ENCODE measurements at places on chromosomes 6 and 20.

DNA sequence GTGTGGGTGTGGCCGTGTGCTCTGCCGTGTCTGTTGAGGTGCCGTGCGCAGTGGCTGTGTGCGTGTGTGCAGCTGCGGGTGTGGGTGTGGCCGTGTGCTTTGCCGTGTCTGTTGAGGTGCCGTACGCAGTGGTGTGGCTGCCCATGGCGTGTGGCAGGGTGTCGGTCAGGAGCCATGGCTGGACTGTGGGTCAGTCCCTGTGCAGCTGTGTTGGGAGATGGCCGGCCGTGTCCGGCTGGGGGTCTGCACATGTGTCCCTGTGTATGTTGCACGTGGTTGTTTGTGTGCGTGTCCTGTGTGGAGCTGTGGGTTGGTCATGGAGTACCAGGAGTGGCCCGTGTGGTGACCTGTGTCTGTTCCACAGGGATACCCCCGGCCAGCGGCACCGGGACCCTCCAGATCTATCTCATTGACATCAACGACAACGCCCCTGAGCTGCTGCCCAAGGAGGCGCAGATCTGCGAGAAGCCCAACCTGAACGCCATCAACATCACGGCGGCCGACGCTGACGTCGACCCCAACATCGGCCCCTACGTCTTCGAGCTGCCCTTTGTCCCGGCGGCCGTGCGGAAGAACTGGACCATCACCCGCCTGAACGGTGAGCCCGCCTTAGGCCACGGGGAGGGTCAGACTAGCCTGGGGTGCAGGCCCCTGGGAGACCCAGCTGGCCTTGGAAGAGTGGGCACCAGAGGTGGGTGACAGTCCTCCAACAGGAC lies 137.7 kb downstream of the TAF4 start:
- DNase-seq: no peak

DNA sequence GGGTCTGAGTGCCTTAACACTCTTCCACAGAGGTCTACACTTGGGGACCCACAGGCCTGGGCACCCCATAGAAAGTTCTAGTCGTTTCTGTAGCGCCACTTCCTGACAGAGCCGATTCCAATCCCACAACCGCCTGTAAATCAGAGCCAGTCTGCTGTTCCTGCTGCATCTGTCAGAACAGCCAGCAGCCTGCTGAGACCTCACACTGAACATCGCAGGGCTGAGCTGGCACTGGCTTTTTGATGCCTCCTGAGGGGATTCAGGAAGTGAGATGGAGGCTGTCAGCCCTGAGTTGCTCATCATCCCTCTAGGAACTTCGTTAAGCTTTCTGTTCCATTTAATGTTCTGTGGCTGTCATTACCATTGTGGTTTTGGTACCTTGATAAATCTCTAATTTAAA lies 48.9 kb downstream of the DCBLD1 start:
- no peak for DNase-seq

- no peak for DNase-seq
These were observed 710 bp upstream of the ZNF343 start for GRCh38 chr20:2509468-2509781.

- DNase-seq: no peak
These were observed 283.6 kb downstream of the QKI start for GRCh38 chr6:163698086-163698485.

DNA sequence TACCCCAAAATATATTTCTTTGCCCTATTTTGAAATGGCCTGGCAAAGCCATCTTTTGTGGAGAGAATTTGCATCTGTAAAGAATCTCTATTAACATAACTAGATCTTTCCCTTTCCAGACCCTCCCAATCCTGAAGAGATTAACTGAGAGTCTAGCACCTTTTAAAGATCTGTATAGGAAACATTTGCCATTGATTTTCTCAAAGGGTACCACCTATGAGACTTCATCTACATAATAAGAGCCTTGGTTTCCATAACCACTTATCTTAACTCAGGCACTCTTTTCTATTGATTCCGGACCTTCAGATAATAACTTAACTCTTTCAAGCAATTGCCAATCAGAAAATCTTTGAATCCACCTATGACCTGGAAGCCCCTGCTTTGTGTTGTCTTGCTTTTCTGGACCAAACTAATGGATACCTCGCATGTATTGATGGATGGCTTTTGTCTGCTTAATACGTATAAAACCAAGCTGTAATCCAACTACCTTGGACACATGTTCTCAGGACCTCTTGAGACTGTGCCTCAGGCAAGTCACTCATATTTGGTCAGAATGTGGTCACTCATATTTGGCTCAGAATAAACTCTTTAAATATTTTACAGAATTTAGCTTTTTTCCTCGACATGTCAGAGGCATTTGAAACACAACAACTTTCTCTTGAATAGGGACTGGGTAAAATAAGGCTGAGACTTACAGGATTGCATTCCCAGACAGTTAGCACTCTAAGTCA lies 31.4 kb downstream of the SLC22A2 start:
- no peak for DNase-seq
